ENCODE measurements at places on chromosomes 2 and 18.

DNA sequence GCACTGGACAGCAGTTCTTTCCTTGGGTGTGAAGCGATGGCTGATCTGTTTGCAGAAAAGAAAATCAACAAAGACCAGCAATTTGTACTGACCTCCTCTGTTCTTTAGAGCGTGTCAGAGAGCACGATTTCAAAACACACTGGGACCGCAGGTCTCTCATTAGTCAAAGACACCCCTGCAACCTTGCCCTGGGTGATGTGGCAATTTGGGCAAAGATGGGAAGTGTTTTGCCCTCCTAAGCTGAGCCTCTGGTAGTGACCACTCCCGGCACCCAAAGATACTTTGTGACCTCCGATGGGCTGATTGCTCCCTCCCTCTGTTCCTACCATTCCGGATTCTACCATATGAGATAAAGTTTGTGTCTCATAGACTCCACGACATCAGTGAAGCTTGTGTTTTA lies 18.2 kb upstream of the CLIP4 start:
- no peak for DNase-seq

- no peak for DNase-seq
Observed at GRCh38 chr2:205267323-205267722, 415.0 kb upstream of the NRP2 start.

DNA sequence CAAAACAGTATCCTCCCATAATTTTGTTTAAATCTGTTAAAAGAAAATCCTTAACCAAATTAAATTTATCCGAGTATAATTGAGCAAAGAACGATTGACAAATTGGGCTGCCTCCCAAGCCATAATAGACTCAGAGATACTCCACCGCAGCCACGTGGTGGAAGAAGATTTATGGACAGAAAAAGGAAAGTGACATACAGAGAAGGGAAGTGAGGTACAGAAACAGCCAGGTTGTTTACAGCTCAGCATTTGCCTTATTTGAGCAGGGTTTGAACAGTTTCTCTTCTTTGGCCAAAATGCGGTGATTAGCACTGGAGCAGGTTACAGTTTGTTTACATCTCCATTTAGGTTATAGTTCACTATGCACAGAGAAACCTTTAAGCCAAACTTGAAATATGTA lies 60.8 kb downstream of the KYNU start:
- no peak for DNase-seq

- DNase-seq, result no peak
Observed at GRCh38 chr2:238484522-238485452, 58.1 kb downstream of the ASB1 start.

DNA sequence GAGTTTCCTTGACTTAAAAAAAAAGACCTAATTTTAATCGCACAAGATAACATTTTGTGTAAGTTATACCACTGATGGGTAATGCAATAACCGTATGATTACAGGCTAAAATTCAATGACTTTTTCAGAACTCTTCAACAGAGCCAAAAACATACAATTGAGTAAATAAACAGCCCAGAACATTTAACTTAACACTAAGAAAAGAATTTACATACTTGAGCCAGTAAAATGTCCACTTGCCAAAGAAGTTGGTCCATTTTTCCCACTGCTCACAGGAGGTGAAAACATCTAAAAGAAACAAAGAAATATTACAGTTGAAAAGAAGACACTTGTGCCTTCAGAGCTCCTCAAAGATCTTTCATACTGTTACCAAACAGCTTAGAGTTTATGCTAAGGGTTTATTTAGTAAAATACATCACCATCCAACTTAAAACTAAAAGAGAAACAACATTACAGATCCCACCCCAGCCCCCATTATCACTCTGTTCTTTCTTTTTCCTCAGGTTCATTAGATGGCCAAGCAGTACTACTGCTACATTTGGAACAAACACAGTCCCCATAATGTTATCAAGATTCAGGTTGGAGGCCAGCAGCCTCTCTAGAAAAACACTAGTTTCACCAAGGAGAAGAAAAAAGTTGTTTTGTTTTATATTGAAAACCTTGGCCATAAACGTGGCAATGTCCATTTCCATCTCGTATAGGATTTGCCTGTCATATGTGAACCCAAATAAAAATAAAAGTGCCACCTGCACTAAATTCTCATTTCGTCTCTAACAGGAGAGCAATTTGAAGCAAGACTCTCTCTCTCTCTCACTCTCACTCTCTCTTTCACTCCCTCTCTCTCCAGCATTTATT lies 2.7 kb downstream of the TCF4 start:
- no peak for DNase-seq

DNA sequence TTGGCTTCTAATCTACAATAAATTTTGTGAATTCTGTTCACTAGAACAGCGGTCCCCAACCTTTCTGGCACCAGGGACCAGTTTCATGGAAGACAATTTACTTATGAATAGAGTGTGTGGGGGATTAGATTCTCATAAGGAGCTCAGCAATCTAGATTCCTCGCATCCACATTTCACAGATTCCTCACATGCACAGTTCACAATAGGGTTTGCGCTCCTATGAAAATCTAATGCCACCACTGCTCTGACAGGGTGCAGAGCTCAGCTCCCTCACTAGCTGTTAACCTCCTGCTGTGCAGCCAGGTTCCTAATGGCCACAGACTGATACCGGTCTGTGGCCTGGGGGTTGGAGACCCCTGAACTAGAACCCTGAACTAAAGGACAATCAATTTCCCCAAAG lies 1568.6 kb upstream of the NXPH2 start:
- DNase-seq, result no peak

DNA sequence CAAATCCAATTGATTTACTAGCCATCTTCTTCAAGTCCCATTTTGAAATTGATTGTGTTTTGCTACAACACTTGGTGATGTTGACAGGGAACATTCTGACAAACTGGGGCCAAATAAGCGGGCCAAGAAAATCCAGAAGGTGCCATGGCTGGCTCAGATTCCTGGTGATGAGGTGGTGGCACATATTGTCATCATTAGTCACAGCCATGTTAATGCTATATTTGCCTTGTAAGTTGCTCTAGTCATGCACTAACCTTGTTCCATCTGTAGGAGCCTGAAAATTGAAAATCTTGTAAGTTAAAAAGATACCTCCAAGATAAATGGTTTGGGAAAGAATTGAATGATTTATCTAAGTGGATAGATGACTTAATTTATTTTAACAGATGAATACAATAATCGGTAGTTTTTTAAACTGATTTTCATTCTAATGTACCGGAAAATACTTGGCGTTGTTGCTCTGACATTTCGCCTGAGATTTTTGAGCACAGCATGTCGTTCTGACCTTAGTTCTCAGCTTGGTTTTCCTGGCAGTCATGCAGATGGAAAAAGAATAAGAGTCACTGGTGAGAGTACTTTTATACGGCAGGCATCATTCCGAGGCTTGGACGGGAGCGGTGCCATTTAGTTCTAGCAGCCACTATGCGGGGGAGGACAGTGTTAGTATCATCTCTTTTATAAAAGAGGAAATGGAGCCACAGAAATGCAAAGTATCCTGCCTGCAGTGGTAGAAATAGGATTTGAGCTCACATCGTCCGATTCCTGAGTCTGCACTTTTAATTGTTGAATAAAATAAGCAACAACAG lies 133.9 kb downstream of the ZNF532 start:
- DNase-seq, result no peak

GRCh38 chr2:3467654-3468053 lies 51.7 kb downstream of the ADI1 start:
- no peak for DNase-seq

DNA sequence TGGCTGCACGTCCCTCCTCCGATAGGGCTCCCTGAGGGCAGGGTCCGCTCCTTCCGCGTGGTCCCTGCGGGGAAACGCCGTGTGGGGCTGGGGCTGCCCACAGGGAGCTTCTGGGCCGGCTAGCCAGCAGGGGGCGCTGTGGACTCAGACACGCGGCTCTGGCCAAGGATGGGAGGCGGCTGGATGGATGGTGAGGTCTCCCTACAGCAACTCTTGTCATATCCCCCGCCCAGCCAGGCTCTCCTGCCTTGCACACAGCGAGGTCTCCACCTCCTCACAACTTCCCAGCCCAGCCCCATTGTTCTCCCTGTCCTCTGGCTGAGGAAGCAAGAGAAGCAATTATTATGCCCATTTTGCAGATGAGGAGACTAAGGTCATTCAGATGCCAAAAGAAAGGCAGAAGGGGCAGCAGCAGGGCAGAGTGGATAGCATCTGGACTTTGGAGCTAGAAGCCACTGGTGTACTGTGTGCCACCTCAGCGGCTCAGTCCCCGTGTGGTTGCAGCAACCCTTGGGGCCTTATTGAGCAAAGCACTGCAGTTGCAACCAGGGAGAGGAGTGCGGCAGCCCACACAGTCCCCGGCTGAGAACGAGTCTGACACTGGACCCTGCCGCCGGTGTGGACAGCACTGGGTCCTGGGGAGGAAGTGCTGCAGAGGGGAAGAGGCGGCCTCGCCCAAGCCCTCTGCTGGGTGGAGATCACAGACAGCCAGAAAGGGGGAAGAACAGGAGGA lies 99.0 kb downstream of the ZFP36L2 start:
- DNase-seq, result peak; percentile 74

- no peak for DNase-seq
Observed at GRCh38 chr2:110870545-110870944, 138.2 kb downstream of the ACOXL start.

GRCh38 chr2:225070811-225071210 lies 28.5 kb upstream of the DOCK10 start:
- no peak for DNase-seq

DNA sequence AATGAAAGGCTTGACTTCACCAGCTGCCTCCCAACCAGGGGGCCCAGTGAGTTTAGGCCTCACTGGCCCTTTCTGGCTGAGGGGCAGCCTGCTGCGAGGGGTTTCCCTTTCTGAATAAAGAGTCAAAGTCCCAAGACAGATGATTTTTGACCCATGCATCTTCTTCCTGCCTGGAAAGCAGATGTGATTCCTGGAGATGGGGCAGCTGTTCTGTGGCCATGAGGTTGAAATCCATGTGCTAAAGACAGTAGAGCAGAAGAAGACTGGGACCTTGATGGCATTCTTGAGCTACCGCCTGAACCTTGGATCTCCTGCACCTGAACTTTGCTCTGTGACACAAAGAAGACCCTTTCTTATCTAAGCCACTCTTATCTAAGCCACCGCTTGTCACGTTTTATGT lies 19.8 kb downstream of the HPCAL1 start:
- DNase-seq, result no peak

DNA sequence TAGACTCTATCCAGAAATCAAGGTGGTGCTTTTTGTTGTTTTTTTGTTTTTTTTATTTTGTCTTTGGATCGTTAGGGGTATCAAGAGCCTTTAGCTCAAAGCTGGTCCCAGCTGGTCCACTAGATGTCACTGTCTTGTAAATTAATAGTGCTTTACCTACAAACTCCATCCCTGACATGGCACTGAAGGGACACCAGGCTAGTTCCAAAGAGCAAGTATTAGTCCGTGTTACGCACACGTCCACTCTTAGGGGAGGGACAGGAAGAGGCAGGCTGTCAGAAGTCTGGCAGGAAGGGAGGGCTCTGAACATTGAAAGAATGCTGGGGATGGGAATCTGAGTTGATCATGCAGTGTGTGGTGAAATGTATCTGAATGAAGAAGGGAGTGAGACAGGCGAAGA lies 85.9 kb upstream of the CCBE1 start:
- no peak for DNase-seq

DNA sequence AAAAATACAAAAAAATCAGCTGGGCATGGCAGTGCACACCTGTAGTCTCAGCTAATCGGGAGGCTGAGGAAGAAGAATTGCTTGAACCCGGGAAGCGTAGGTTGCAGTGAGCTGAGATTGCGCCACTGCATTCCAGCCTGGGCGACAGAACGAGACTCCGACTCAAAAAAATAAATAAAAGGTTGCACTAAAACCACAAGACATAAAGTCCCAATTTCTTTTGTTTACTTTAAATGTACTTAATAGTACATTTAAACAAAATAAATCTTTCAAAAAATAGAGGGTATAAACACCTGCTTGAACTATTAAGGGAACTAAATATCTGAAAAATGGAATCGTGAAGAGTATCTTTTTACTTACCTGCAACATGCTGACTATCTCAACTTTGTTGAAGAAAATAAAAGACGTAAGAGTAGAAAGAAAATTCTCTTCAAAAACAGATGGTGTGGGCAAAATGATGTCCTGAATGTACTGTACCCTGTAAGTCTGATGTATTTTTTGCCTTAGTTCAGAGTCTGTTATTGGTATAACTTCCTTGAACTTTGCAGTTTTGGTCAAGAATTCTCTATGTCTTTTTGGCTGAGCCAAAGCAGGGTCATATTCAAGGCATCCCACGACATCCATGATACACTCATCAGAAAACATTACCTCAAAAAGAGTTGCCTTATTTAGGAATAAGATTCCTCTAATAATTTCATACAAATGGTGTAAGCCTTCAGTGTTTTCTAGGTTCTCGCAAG lies 19.2 kb downstream of the PPP4R3B start:
- no peak for DNase-seq

DNA sequence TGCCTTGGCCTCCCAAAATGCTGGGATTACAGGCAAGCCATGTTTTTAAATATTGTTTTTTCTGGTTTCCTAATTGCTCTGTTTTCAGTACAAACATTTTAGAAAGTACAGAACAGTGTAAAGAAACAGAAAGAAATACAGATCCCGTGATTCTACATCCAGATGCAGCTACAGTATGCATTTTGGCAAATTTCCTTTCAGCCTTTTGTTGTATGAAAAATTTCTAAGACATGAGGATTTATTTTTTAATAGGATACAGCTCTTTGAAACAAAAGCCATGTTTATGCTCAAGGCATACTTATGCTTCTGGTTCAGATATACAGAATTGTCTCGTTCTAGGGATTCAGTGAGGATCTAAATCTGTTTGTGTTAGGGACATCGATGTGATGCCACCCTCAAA lies 109.5 kb downstream of the MAP2 start:
- DNase-seq, result no peak

DNA sequence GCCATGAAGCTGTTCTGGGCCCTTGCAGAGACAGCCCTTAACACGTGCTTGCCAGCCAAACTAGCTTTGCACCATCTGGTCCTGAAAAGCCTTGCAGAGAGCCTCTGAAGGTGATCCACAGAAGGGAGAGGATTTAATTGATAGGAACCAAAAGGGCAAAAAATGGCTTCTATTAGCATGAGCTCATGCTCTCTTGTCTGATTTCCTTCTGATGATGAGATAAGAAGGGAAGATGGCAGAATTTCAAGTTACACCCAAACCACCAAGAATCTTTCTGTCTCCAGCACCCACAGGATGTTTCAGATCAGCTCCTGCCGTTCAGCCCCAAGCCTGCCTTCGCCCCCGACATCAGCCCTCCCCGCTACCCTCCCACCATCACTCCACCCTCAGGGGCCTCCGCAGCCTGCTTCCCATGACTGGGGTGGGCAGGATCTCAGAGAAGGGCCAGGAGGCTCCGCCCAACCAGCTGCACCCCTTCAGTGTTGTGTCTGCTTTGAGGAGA lies 23.4 kb upstream of the GLI2 start:
- DNase-seq, result no peak

DNA sequence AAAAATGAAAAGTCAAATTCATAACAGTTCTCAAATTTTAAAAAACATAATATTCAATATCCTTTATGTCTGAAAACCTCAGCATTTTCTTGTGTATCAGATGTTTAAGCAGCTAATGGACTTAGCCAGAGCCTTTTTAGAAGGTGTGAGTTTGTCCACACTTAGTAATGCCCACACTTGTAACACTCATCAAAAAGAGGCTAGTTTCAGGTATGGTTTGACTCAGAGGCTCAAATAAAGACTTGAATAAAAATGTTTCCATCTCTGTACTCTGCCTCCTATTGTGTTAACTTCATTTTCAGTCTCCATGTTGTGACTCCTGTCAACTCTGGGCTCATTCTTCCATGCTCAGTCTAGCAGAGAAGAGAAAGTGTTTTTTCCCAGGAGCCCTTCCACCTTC lies 311.6 kb downstream of the IRS1 start:
- no peak for DNase-seq
